Adipocyte (in vitro differentiated cells): ENCODE measurements at places on chromosomes 1 and 21.

DNA sequence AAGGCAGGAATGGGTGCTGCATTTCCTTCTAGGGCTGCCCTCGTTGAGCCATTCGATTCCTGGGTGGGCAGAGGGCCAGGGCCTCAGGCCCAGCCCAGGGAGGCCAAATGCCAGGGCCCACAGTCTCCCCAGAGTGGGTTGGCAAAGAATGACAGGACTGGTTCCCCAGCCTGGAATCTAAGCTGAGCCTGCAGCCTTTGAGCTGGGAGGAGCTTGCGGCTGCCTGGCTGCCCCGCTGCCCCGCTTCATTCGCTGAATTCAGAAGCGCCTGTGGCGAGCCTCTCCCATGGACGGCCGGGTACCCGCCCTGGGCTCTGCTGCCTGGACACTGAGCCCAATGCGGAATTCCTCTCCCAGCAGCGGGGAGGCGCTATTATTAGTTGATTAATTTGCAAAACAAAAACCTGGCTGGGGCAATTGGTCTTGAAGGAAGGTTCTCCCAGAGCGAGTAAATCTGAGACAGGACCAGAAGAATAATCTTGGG lies 32.3 kb upstream of the TARDBP start:
- peak; percentile 91 for DNase-seq

- peak; percentile 92 for DNase-seq
These were observed 9.2 kb downstream of the IKBKE start for GRCh38 chr1:206479183-206480125.

DNA sequence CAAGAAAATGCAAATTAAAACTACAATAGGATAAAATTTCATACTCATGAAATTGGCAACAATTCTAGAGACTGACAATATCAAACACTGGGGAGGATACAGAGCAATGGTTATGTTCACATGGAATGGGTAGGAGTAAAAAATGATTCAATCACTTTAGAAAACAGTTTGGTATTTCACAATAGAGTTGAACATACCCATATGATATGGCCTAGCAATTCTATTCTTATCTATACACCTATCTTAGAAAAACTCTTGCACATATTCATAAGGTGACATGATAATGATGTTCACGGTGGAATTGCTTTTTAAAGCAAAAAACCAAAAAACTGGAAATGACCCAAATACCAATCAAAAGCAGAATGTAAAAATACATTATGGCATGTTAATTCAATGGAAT lies 28.7 kb downstream of the PHC2 start:
- no peak for DNase-seq

- peak; percentile 25 for DNase-seq
These were observed 233.9 kb upstream of the SNX7 start for GRCh38 chr1:98427664-98428063.

DNA sequence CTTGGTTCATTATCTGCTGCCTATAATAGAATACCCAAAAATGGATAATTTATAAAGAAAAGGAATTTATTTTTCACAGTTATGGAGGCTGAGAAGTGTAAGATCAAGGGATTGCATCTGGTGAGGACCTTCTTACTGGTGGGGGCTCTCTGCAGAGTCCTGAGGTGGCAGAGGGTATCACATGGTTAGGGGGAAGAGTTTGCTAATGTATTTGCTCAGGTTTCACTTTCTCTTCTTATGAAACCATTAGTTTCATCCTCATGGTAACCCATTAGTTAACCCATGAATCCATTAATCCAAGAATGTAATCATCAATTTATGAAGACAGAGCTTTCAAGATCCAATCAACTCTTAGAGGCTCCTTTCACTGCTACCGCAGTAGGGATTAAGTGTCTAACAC lies 120.6 kb downstream of the DNM3 start:
- DNase-seq: no peak

DNA sequence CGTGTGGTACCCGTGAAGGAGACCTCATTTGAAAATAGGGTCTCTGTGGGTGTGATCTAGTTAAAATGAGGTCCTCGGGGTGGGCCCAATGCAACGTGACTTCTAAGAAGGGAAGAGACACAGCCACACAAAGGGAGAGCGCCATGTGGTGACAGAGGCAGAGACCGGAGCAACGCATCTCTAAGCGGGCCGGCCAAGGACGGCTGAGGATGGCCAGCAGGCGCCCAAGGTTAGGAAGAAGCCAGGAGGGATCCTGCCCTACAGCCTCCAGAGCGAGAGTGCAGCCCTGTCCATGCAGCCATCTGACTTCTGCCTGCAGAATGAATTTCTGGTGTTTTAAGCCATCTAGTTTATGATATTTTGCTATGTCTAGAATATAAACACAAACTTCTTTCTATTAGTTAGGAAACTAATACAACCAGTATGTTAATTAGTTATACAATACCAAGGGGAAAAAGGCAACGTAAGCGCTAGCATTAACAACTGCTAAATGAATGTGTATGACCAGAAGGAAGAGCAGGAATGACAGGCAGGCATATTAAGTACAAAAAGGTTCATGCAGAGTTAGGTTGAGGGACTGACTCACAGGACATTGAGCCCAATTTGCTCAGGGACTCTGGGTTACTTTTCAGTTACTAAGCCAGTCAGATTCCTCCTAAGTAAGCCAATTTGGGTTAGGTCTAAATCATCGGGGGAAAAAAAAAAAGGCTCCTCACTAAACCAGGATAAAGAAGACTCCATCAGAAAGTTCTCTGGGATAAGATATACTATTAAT lies 4.1 kb downstream of the CEP104 start:
- no peak for DNase-seq

DNA sequence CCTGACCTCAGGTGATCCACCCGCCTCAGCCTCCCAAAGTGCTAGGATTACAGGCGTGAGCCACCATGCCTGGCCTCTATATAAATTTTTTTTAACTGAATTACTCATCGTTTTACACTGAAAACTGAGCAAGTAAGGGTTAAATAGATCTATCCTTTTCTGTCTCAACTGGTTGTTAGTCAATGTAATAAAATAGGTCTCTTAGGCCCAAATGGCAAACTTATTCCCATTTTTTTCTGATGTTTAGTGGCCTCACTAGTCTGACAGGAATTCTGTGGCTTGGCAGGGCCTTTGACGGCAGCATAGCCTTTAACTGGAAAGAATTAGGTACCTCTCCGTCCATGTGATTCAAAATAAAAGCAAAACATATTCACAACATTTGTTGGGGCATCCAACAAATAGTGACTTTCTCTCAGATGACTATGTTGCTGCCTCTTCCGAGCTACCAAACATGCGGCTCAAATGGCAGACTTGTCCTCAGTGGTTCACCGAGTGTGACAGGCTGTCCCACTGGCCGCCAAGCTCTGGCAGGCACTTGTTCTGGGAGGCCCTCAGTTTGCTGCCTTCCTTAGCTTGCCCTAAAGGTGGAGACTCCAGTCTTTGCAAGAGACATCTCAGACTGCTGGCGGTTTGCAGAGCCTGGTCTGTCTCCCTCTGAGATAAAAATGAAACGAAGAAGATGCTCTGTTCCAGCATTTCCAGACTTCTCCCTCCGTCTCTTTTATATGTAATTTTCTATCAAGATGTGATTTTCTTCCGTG lies 17.4 kb downstream of the ATP1A4 start:
- no peak for DNase-seq

DNA sequence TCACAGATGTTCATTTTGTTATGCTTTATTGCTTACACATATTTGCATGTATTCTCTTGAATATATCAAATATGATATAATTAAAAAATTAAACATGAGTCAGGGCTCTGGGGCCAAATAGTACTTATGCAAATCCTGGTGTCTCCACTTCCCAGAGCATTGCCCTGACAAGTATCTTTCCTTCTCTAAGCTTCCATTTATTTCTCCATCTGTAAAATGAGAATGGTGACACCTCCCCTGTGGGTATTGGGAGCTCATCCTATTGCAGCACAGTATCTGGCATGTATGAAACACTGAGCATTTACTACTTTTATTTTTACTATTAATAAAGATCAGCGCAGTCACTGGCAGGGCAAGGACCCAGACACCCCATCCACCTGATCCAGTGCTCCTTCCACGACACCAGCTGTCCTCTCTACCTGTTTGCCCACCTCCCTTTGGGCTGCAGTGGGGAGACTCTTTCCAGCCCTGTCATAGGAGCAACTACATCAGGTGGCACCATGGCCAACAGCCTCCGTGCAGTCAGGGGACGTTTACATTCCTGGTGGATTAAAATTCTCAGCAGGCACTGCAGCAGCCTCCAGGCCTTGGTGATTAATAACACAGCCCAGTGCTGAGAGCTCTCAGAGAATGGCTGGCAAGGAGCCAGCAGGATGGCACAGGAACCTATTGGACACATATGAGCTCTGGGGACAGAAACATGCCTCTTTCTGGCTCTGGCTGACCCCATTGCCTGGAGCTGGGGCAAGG lies 113.0 kb downstream of the DMRTB1 start:
- DNase-seq: peak; percentile 93

DNA sequence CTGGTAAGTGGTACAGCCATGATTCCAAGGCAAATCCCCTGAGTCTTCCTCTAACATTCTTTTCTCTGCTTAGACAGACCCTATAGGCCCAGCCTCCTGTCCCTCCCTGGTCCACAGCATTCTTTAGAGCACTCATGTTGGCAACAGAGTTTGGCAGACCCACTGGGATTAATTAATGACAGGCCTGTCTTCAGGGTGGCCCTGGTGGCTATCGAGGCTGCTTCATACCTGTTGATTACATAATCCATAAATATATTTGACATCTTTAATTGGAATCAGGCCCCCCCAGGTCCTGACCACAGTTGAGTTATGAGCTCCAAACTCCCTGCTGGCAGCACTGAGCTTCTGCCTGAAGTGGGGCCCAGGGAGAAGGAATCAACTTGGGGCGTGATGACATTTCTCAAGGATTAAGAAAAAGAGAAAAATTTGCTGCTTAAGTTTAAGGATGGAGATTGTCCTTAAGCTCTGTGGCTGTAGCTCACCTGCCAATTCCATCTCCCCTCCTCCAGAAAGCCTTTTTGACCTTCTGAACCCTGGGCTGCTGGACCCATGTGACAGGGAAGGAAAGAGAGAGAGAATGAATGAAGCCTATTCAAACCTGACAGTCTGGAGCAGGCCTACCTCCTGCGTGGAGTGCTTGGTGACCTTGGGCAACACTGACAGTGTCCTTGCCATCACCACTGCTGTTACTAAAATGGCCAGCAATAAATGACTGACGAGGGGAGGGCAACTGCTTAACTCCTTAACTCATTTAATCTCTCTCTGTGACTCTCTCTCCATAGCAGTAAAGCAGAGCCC lies 156.6 kb downstream of the TRABD2B start:
- no peak for DNase-seq

DNA sequence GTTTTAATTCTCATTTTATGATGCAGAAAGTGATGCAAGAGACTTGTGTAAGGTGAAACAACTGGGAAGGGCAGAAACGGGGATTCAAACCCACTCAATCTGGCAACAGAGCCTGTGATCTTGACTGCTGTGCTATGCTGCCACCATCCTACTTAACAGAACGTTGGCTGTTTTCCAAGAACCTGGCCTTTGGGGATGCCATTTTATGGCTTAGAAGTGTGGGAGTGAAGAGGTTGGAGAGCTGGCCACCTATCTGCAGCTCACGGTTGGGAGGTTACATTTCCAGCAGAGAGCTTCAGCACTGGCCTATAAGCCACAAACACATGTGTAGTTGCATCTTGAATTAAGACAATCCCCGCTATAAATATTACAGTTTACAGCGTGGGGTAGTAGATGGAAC lies 235.3 kb downstream of the PRDM2 start:
- no peak for DNase-seq
